AG08395 (cell line): ENCODE measurements at places on chromosomes 7 and 10.

DNA sequence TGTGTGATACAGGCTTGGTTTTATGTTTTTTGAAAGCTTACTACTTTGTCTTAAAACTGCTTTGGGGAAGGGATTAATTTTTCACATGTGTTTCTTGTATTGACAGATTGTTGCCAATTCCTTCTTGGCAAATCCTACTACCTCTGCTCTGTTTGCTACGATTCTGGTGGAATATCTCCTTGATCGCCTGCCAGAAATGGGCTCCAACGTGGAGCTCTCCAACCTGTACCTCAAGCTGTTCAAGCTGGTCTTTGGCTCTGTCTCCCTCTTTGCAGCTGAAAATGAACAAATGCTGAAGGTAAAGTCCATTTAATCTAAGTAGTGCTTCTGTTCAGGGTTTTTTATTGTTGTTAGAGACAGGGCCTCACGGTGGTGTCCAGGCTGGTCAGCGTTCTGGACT is 33.6 kb downstream of the TRRAP start:
- DNase-seq: no peak

DNA sequence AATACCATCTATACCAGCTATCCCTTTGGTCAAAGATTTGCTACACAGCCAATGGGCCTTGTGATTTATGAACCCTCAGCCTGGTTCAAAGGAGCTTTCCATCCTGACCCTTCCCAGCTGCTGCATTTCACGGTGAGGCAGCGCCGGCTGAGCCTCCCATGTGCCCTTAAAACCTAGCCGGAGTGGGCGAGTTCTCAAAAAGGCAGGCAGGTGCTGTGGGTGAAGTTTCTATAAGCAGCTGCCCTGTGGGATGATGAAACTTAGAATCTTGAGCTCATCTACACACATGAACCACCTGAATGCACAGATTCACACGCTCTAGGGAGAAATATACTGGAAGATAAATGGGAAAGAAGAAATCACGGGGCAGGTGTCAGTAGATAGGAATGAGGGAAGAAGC is 224.7 kb downstream of the MLLT10 start:
- DNase-seq: no peak

GRCh38 chr7:82567356-82567755 is 123.8 kb upstream of the CACNA2D1 start:
- DNase-seq: no peak

DNA sequence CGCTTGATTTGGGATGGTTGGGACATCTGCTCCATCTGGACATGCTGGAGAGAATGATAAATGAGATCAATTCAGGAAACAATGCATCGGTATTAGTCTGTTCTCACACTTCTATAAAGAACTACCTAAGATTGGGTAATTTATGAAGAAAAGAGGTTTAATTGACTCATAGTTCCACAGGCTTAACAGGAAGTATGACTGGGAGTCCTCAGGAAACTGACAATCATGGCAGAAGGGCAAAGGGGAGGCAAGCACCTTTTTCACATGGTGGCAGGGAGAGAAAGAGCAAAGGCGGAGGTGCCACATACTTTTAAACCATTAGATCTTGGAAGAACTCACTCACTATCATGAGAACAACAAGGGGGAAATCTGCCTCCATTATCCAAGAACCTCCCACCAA is 16.8 kb upstream of the TSPAN12 start:
- DNase-seq: no peak

GRCh38 chr10:60387531-60387930 is 2.1 kb downstream of the ANK3 start:
- DNase-seq: no peak

DNA sequence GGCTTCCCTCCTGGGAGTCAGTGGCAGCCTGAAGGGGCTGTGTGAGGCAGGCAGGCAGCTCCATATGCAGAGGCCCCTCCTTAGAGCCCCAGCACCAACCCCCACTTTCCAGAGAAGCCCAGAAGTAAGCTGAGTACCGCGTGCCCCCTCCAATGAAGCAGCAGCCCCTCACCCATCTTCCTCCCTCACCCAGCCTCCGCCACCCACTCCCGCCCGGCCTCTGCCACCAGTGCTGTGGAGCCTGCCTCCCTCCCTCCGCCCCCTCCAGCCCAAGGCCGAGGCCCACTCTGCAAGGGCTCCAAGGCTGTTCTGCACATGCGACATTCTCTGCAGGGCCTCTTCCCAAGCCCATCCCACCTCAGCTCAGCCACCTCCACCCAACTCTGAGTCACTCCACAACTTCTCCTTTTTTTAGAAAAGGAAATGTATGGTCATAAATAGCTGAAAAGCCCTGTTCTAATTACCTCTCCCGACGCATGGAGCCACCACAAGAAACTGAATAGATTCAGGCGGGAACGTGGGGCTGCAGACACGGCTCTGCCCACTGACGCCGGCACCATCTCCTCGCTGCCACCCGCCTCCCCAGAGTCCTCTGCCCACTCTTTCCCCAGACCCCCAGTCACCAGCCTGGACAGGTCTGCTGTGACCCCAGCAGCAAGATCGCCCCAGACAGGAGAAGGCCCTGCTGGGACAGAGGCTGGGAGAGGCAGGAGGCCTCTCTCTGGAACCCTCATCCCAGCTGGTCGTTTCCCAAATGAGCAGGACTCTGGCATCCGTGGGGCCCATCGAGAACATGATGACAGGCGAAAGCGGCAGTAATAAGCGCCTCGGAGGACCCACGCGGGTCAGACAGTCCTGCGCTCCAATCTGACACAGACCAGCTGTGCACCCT is 213.9 kb downstream of the MAD1L1 start:
- peak; percentile 93 for DNase-seq

- DNase-seq: no peak
These were observed 10.9 kb upstream of the PTN start for GRCh38 chr7:137354396-137354795.

DNA sequence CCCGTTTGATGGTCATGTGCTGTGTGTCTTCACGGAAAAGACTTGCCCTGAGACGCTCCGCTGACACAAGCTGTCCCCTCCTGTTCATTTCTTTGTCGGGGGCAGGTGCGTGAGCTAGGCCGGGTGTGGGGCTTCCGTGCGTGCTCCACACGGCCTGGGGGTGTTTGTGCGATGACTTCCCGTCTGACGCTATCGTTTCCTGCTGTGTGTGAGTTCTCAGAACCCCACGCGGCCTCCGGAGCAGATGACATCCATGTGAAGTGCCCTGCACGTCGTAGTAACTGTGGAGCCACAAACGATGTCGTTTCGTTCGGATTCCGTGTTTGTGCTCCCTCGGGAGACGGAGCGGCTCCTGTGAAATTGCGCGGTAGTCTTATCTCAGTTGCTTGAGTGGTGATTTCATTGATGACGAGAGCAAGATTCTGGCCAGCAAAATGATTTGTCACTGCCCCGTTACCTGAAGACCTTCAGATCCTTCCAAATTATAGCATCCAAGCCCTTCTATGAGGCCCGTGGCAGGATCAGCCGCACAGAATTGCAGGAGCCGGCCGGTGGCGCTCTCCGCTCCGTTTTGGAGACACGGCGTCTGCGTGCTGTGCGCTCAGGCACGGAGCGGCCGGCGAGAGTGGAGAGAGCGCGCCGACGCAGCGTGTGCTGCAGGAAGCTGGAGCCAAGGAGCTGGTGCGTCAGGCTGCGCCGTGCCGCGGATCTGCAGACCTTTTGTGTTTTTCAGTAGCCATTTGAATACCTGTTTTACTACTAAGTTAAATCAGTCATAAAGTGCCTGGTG is 94.9 kb downstream of the NKX6-2 start:
- DNase-seq: no peak

GRCh38 chr7:20438694-20439376 is 108.1 kb downstream of the ITGB8 start:
- no peak for DNase-seq

- no peak for DNase-seq
These were observed 72.6 kb downstream of the AP3M1 start for GRCh38 chr10:74078037-74078436.

- DNase-seq: no peak
These were observed 186.0 kb upstream of the TCF7L2 start for GRCh38 chr10:112763916-112764520.
